ENCODE measurements at places on chromosomes 1 and 21.

DNA sequence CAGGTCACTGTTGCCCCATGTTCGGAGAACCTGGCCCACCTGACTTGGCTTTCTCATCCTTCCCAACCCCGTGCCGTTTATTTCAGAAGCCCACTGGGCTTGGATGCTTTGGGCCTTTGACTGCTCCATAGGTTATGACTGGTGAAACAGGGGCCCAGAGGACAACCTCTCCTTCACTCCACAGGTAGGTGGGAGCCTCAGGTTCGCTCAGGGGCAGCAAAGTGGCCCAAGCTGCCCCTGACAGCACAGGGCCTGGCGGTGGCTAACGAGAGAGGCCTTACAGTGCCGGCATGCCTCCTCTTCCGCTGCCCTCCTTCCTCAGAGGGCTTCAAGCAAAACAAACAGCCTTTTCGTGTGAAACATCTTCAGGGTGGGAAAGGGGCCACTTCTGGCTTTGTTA is 16.9 kb downstream of the FAM89A start:
- DNase-seq: no peak

GRCh38 chr1:245084551-245084950 is 70.2 kb upstream of the KIF26B start:
- DNase-seq: peak; percentile 15

DNA sequence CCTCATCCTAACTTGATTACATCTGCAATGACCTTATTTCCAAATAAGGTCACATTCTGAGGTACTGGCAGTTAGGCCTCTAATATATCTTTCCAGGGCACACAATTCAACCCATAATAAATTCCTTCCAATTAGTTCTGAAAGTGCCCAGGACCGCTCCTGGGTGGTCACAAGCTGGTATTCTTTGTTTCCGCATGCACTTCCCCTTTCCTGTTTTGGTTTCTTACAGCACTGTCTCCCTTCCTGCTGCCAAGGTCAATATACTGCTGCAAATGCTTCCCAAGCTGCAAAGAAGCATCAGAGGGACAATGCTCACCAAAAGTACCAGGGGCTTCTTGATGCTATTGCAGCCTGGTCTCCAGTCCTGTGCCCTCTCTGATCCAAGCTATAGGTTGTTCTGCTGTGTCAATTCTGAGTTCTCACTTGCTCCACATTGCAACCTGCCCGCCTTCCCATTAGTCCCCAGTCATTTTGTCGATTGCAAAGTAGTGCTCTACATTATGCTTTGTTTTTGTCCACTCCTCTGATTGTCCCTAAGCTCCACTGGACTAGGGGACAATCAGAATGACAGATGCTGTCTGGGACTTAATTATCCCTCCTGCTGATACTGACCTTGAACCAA is 13.9 kb upstream of the XPR1 start:
- DNase-seq: no peak

DNA sequence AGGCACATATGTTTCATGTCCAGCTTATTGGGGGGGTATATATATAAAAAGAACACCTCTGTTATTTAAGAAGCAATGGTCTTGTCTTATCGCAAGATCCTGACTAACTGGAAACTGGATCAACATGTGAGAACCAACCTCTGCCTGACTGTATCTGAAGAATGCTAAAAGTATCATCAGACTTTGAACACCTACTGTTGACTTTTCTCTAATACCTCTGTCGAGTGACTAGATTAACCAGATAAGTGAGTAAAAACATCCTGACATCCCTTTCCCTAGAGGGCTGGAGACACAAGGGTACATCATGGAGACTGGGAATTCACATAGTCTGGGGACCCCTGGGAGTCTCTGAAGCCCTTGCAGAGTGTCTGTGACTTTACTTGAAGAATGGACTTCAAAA is 26.3 kb upstream of the PIGC start:
- DNase-seq: no peak

DNA sequence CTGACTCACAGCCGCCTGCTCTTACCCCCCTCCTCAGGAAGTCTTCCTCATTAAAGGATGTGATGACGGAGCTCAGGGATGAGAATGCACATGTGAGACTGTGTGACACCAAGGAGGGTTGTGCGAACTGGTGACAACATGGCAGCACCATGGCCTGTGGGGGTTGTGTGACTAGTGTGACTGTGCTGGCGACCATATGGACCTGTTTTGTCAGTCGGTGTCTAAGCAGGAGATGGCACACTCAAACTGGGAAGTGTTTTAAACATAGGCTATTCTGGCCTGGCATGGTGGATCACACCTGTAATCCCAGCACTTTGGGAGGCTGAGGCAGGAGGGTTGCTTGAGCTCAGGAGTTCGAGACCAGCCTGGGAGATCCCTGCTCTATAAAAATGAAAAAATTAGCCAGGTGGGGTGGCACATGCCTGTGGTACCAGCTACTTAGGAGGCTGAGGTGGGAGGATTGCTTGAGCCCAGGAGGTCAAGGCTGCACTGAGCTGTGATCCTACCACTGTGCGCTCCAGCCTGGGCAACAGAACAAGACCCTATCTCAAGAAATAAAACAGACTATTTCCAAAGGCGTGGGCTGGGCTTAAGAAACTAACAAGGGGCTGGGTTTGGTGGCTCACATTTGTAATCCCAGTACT is 7.4 kb downstream of the TRNP1 start:
- no peak for DNase-seq

DNA sequence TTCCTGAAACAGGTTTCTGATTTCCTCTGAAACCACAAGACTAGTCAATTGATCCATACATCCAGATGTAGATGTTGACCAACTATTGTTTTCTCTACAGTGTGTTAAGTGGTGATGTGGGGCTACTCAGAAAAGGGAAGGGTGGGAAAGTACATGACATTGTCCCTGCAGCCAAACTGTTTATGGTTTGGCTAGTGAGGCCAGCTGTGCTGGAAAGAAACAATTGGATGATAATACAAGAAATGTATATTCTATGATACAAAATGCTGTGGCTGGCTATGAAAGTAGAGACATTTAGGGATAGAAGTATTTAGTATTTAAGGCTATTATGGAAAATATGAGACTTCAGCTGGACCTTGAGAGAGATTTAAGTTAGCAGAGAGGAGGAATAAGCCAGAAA is 244.5 kb downstream of the ADGRL2 start:
- no peak for DNase-seq

DNA sequence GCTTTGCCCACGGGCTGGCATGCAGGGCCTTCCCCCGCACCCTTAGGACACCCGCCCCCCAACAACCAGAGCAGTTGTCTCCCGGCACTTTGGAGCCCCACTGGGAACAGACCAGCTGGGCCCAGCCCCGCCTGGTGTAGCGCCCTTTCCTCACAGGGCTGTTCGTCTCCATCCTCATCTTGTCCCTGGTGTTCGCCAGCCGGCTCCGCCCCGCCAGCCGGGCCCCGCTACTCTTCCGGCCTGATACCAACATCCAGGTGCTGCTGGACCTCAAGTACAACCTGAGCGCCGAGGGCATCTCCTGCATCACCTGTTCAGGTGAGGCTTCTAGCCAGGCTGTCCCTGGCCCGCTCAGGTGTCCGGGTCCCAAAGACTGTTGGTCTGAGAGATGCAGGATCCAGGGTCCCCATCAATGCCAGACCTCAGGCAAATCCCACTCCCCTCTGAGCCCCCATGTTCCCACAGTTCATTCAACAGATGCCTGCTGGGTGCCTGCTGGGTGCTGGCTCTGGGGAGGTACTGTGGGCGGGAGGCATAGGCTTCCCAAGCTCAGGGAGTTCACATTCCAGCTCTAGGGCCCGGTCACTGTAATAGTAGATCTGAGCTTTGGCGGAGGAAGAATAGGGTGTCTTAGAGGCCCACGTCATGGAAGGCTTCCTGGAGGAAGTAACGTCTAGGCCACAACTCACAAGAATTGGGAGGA is 41.7 kb downstream of the DISP3 start:
- DNase-seq: no peak

GRCh38 chr1:53001128-53001527 is 60.9 kb upstream of the PODN start:
- no peak for DNase-seq

DNA sequence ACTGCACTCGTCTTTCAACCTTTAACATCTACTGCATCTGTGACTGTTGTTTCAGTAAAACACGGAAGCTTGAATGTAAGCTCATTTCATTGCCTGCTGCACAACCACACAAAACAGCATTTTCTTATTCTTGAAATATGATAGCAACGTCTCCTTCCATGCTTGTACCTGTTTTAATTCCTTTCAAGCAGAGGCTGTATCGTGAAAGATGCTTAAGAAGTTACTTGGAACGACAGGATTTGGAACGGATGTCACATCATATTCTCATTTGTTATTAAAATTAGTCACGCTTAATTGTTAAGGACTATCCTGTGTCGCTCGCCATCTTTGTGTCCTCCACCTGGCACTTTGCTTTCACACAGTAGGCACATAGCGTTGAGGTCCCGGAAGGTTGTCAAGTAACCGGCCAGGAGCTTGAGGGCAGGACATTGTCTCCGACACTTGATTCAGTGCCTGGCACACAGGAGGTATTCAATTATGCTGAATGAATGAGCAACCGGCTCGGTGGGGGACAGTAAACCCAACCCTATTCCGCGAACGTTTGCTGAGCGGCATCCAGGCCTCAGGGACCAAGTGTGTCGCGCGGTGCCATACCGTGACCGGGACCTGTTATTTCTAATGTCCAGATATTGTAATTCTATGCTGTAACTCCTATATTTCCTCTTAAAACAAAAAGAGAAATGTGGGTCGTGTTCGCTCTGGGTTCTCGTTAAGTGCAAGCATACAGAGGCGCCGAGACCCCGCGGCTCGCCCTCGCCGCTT is 499 bp upstream of the SH3GLB1 start:
- peak; percentile 38 for DNase-seq

DNA sequence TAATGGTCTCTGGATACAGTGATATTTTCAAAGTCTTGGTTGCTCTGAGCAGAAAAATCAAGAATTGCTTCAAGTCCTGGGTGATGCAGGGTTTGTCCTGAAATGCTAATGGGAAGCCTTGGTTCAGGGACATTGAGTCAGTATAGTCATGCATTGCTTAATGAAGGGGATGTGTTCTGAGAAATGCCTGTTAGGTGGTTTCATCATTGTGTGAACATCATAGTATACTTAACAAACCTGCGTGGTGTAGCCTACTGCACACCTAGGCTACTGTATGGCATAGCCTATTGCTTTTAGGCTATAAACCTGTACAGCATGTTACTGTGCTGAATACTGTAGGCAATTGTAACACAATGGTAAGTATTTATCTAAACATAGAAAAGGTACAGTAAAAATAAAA is 36.4 kb downstream of the TBCE start:
- DNase-seq: no peak

- peak; percentile 42 for DNase-seq
These were observed 160.6 kb upstream of the USP24 start for GRCh38 chr1:55375617-55376258.

DNA sequence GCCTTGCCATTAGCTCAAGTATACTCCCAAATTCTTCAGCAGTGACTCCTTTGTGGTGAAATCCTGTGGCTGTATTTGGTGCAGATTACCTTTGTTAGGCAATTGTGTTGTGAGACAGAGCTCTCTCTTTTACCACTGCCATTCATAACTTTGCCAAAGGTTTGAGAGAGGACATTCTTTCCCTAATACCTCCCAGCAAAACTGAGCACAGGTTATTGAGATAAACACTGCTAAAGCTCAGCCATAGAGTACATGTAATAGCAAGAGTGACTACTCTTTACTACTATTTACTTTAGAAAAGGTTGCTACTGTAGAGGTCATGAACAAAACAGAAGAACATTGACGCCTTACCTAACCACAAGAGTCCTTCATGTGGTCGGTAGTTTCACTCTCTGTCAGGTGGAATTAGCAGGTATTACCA is 514.0 kb upstream of the ADAMTS5 start:
- peak; percentile 8 for DNase-seq

GRCh38 chr1:30704765-30705509 is 18.4 kb downstream of the MATN1 start:
- no peak for DNase-seq

- DNase-seq: peak; percentile 64
These were observed 4.9 kb upstream of the NPL start for GRCh38 chr1:182784556-182785171.

GRCh38 chr1:66331658-66332547 is 202.1 kb upstream of the SGIP1 start:
- DNase-seq: peak; percentile 75

DNA sequence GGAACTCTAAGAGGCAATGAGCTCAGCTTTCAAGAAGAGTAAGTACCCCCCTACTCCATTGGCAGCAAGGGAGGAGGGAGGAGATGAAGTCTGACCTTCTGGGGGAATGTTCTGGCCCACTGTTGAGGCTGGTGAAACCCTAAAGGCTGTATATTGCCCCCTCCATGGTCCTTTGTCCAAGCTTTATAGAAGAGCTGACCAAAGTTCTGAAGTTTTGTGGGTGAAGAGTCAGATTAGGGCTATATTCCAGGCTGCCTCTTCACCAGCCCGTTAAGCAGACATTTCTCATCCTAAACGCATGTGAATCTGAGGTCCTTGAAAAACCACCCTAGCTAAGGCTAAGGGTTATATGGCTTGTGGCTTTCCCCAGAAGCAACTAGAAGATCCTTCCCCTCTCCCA is 1.4 kb downstream of the C1orf94 start:
- DNase-seq: no peak

DNA sequence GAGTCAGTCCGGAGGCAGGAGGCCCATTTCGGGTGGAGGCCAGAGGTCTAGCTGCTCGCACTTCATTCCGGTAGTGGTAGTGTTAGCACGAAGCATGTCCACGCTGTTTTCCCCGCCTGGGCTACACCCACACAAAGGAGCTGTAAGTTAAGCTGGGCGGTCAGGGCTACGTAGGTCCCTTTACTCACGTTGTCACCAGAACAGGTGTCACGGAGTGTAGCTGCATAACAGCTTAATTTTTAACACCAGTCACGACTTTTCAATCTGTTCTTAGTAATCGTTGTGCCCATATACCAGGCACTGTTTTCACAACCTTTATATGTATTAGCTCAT is 15.6 kb downstream of the HLX start:
- no peak for DNase-seq

- DNase-seq: no peak
These were observed 56.8 kb downstream of the CSMD2 start for GRCh38 chr1:34108269-34108668.

GRCh38 chr1:220527908-220528678 is at the start of gene MARK1:
MARK1 (plus strand) TSS chr1:220528136; CDS start chr1:220528823, 687 bp downstream.
- DNase-seq: peak; percentile 22

DNA sequence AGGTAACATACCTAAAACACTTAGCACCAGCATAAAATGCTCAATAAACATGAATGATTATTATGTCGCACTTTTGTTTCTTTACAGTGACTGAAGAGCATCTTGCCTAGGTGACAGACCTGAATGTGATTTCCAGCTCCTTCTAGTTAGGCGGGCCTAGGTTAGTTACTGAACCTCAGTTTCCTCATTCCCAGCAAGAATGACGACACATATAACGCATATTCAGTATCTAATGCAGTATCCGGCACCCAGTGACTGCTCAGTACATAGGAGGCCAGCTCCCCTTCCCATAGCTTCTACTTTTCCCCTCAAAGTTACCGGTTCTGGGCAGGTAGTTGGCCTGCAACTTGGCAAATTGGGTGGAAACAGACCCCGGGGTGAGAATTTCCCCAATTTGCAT is 763 bp downstream of the AUNIP start:
- DNase-seq: no peak

- DNase-seq: no peak
These were observed 7.6 kb downstream of the DCLRE1B start for GRCh38 chr1:113912594-113913311.

GRCh38 chr1:70573317-70573843 is 162.3 kb downstream of the CTH start:
- no peak for DNase-seq

- DNase-seq: no peak
These were observed 1.1 kb downstream of the BSDC1 start for GRCh38 chr1:32393136-32393535.

GRCh38 chr1:24708938-24709337 is 36.3 kb upstream of the CLIC4 start:
- DNase-seq: no peak

All from ACHN (cell line).